Bronchial epithelial cell (primary cell): ENCODE measurements at places on chromosomes 11 and 22. TPM values are rescaled to one million over a fixed set of nuclear protein-coding genes. Genes with fewer than 3 reads are reported as not detected.

CCDC87 gene
- total RNA-seq = under 0.01 TPM in 2 replicates

RFPL1 gene
- not detected in 2 replicates for total RNA-seq

HEPN1 gene
- total RNA-seq = not detected in 2 replicates

OR51E1 gene
- total RNA-seq = not detected in 2 replicates

PKNOX2 gene
- under 0.01 TPM in 1 of 2 replicates, not detected in the other for total RNA-seq

TMPRSS4 gene
- 42.4 and 202 TPM in 2 replicates for total RNA-seq

GAS2L1 gene
- 4.1 and 5.3 TPM in 2 replicates for total RNA-seq

MMP1 gene
- total RNA-seq = 68.1 and 168 TPM in 2 replicates

ELFN2 gene
- total RNA-seq = 0.26 and 0.51 TPM in 2 replicates

VSTM5 gene
- total RNA-seq = 0.51 and 0.79 TPM in 2 replicates

SDF2L1 gene
- total RNA-seq = 33.0 and 67.9 TPM in 2 replicates

ANO5 gene
- total RNA-seq = 0.13 and 0.26 TPM in 2 replicates

KRTAP5-10 gene
- total RNA-seq = not detected in 2 replicates

CRY2 gene
- total RNA-seq = 10.8 and 15.5 TPM in 2 replicates

DEPDC7 gene
- total RNA-seq = 0.90 and 1.6 TPM in 2 replicates

MMP12 gene
- total RNA-seq = not detected in 2 replicates

AIFM3 gene
- 2.4 and 2.8 TPM in 2 replicates for total RNA-seq

YPEL1 gene
- total RNA-seq = 0.13 and 0.26 TPM in 2 replicates

APOA4 gene
- not detected in 2 replicates for total RNA-seq

SLC22A25 gene
- total RNA-seq = not detected in 2 replicates

LARGE2 gene
- total RNA-seq = 2.9 and 4.5 TPM in 2 replicates

OR2AG1 gene
- total RNA-seq = not detected in 2 replicates

GGT1 gene
- total RNA-seq = 2.9 and 4.7 TPM in 2 replicates

HORMAD2 gene
- total RNA-seq = not detected in 2 replicates

NCAPD3 gene
- 4.2 and 5.1 TPM in 2 replicates for total RNA-seq

OR4D10 gene
- not detected in 2 replicates for total RNA-seq

DNA sequence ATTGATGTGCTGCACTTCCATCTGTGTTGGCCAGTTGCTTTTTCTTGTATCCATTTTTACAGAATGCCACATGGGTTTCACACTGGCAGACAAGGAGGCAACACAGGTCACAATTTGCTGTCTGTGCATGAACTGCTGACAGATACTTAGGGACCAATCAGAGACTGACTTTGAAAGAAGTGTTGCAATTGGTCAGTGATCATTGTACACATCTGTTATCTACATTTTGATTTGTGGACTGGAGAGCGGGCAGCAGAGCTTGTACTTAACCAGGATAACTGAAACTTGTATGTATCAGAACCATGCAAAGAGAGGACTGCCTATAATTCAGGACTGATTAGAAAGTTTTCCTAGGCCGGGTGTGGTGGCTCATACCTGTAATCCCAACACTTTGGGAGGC, 21.8 kb downstream of the PRR5 start:
- peak; percentile 33 for DNase-seq

GRCh38 chr11:118099838-118100556, 13.2 kb upstream of the SMIM35 start:
- DNase-seq = no peak

GRCh38 chr11:65718964-65719492, 1.6 kb downstream of the RNASEH2C start:
- no peak for DNase-seq

GRCh38 chr11:45142241-45143055, 4.0 kb upstream of the PRDM11 start:
- DNase-seq = peak; percentile 22

DNA sequence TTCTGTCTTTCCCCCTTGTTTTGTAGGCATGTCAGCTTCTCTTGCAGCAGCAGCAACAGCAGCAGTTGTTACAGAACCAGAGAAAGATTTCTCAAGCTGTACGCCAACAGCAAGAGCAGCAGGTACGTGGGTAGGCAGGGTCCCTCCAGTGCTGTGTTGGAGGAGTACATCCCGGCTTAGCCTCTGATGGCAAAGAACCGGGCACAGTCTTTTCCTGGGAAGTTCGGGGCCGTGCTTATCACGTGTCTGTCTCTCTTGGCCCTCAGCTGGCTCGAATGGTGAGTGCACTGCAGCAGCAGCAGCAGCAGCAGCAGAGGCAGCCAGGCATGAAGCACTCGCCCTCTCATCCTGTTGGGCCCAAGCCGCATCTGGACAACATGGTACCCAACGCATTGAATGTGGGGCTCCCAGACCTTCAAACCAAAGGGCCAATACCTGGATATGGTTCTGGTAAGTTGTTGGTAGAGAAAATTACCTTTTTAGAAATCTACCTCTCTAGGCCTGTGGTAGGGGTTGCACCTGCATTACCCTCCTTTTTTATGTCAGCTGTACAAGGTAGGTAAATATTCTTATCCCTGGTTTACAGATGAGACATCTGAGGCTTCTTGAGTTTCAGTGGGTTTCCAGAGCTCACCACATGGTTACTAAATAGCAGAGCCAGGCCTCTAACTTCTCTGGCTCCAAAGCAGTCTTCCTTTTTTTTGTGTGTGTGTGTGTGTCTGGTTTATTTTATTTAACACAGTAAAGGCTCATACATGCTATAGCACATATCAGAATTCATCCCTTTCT, 45.2 kb upstream of the ADSL start:
- no peak for DNase-seq

GRCh38 chr11:112364962-112365481, 104.4 kb upstream of the PLET1 start:
- peak; percentile 79 for DNase-seq

- no peak for DNase-seq
These were observed 106.6 kb downstream of the ARL14EP start for GRCh38 chr11:30429550-30429949.

GRCh38 chr11:121029153-121029552, 5.3 kb downstream of the TBCEL start:
- no peak for DNase-seq

- DNase-seq = peak; percentile 55
These were observed 23.9 kb upstream of the PANX2 start for GRCh38 chr22:50146439-50147238.

GRCh38 chr11:12287374-12288211, 89.8 kb upstream of the PARVA start:
- DNase-seq = peak; percentile 94

DNA sequence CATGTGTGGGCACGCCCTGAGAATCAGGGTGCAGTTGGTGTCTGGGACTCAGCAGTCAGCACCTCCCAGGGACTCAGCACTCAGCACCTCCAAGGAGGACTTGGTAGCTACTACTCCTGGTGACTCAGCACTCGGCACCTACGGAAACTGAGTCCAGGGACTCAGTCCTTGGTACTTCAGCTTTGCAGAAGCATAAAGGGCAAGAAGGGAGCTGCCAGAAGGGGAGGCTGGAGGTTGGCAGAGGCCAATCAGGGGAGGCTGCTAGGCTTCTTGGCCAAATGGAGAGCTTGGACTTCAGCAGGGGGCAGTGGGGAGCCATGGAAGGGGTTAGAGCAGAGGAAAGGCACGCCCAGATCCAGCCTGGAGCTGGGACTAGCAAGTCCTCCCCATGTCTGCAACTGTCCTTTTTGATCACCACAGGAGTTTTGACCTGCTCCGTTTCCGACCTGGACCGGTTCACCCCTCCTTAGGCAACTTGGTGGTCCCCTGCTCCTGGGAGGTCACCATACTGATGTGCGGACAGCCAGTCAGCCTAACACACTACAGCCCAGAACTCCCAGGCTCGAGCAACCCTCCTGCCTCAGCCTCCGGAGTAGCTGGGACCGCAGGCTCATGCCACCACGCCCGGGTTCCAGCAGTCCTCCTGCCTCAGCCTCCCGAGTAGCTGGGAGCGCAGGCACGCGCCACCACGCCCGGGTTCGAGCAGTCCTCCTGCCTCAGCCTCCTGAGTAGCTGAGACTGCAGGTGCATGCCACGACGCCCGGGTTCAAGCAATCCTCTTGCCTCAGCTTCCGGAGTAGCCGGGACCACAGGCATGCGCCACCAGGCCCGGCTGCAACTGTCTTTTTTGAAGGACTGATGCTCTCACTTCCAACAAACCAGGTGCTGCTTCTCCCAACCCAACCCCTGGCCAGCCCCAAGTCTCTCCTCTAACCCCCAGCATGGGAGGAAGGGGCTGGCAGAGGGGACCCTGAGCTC, 1.5 kb downstream of the ANO9 start:
- DNase-seq = no peak

GRCh38 chr11:23201936-23202522, 341.8 kb upstream of the CCDC179 start:
- DNase-seq = no peak

DNA sequence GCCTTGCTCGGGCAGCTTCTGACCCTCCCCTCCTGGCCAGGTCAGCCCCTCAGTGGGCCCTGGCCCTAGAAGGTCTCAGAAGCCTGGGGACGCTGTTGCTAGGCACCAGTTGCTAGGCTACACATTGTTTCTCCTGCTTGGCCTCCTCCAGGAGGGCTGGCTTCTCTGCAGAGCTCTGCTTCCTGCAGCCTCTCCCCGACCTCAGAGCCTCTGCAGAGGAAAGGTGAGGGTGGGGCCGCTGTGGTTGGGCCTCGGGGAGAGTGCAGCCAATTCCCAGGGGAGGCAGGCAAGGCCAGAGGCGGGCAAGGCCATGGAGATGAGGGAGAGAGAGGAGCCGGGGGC, 27.6 kb upstream of the LRRC10B start:
- no peak for DNase-seq

- no peak for DNase-seq
These were observed 20.7 kb downstream of the CDKN1C start for GRCh38 chr11:2864901-2865300.

- no peak for DNase-seq
These were observed 244.2 kb downstream of the NTM start for GRCh38 chr11:131614631-131615030.

DNA sequence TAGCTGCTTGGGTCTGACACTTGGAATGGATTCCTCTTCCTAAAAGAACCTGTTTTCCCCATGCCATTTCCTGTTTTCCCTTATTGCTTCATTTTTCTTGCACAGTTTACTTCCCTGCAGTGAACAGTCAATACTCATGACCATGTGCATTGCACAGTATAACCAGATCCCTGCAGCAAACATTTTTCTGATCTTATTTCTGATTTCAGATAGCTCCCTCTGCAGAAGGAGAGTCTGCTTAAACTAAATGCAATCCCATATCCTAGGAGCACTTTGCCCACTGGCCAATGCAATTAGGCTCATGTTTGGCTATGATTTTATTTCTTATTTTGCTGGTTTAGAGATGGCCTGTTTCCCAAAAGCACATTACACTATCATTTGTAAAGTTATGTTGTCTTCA, 96.7 kb upstream of the CD44 start:
- DNase-seq = no peak

DNA sequence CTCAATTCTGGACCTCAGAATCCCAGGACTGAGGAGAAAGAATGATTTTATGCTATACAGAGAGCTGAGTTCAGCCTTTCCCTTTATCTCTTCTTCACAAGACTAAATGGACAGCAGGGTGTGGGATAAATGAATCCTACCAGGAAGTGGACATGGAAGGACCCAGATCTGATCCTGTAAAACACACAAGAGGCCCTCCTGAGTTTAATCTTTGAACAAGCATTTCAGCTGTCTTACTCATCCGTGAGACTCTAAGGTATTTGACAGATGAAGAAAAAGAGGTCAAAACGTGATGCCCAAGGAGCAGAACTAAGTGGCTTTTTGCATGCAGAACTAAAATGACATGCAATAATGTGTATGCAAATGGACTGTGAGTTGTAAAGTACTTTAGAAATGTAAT, 511.3 kb downstream of the DLG2 start:
- no peak for DNase-seq

- DNase-seq = no peak
These were observed 4.9 kb downstream of the LGALS1 start for GRCh38 chr22:37680191-37680851.

DNA sequence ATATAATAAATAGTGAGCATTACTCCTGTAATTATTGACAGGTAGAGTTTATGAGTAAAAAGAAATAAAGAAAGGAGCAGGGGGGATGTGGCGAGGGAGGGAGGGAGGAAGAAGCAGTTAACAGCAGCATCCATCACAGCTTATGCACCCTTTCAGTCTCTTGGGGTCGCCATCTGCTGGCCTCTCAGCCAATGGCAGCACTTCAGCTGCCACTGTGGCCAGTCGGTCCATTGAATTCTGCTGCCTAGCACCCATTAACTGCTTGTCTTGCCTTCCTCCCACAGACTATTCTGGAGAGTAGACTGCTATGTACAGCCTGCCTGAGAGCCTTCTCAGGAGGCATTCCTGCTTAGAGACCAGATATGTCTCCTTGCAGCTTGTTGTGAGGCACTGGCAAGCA, 388.3 kb downstream of the TENM4 start:
- no peak for DNase-seq

- peak; percentile 52 for DNase-seq
These were observed 1.0 kb upstream of the ZNF143 start for GRCh38 chr11:9459667-9460321.

- no peak for DNase-seq
These were observed 13.0 kb downstream of the SMTN start for GRCh38 chr22:31094021-31094551.

- DNase-seq = peak; percentile 42
These were observed 5.1 kb upstream of the MYRF start for GRCh38 chr11:61747192-61747966.

GRCh38 chr11:100484948-100485347, 202.1 kb upstream of the ARHGAP42 start:
- peak; percentile 81 for DNase-seq

DNA sequence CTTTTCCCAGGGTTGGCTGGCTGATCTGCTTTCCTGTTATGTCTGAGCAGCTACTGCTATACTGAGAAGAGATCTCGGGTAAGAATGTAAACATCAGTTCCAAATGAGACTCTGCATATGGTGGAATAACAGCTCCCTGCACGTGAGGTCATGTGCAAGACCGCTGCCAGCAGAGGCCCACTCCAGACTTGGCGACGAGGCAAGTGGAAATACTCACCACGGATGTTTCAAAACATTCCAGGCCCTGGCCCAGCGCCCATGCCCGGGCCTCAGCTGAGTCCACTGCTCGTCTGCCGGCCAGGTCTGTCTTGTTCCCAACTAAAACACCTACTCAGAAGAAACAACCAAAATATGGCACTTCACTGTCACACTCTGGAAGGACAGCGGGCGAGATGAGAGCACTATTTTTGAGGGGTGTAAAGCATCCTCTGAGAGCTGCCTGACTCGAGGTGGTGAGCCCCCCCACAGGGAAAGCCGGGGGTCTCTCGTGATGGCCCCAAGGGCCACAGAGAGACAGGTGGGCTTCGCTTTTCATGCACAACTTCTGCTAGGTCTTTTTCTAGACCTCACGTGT, 13.1 kb downstream of the IFT27 start:
- no peak for DNase-seq

- peak; percentile 37 for DNase-seq
These were observed 5.9 kb upstream of the OR52L1 start for GRCh38 chr11:5992604-5993251.

GRCh38 chr11:1847926-1848639, 4.8 kb upstream of the LSP1 start:
- DNase-seq = no peak
